ENCODE measurements at places on chromosomes 11 and 22. TPM values are rescaled to one million over a fixed set of nuclear protein-coding genes. Genes with fewer than 3 reads are reported as not detected.

GRCh38 chr11:110076371-110076965 lies 16.7 kb upstream of the ZC3H12C start:
- H3K36me3 ChIP-seq = no peaks in the 10 kb centered on the region
- peaks cover 3% of the 10 kb centered on the region for H3K27me3 ChIP-seq
- DNase-seq = no peak
- no peak overlapping the region for H3K4me3 ChIP-seq
- H3K27ac ChIP-seq = peak overlapping the region; percentile 3

- no peak for DNase-seq
- H3K27ac ChIP-seq = no peak overlapping the region
- H3K4me1 ChIP-seq = no peaks in the 10 kb centered on the region
- H3K36me3 ChIP-seq = no peaks in the 10 kb centered on the region
Measured at GRCh38 chr11:19660076-19660475, 52.6 kb upstream of the NAV2 start.

DNA sequence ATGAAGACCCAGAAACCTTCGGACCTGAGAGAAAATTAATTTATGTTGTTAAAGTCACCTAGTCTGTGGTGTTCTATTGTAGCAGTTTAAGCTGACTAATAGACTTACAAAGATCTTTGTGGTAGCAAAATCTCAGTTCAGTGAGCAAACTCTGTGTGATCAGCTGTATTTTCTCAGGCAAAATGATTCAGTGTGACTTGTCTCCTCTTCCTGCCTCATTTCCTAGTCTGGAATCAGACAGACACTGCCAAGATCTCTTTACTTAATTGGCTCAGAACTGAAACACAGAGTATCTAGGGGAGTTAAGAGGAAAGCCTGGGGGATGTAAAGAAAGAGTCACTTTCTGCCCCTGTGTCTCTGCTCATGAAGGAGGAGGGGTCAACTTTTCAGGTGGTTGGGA lies 564.7 kb downstream of the KCNA4 start:
- H3K4me1 ChIP-seq = no peaks in the 10 kb centered on the region
- H3K36me3 ChIP-seq = no peaks in the 10 kb centered on the region
- H3K4me3 ChIP-seq = no peak overlapping the region
- no peak for DNase-seq
- no peak overlapping the region for H3K27ac ChIP-seq
- no peaks in the 10 kb centered on the region for H3K27me3 ChIP-seq

GRCh38 chr11:75924966-75925784 lies 110.2 kb downstream of the UVRAG start:
- H3K27me3 ChIP-seq = no peaks in the 10 kb centered on the region
- H3K27ac ChIP-seq = no peak overlapping the region
- no peaks in the 10 kb centered on the region for H3K4me1 ChIP-seq
- no peak overlapping the region for H3K4me3 ChIP-seq
- no peak for DNase-seq

DNA sequence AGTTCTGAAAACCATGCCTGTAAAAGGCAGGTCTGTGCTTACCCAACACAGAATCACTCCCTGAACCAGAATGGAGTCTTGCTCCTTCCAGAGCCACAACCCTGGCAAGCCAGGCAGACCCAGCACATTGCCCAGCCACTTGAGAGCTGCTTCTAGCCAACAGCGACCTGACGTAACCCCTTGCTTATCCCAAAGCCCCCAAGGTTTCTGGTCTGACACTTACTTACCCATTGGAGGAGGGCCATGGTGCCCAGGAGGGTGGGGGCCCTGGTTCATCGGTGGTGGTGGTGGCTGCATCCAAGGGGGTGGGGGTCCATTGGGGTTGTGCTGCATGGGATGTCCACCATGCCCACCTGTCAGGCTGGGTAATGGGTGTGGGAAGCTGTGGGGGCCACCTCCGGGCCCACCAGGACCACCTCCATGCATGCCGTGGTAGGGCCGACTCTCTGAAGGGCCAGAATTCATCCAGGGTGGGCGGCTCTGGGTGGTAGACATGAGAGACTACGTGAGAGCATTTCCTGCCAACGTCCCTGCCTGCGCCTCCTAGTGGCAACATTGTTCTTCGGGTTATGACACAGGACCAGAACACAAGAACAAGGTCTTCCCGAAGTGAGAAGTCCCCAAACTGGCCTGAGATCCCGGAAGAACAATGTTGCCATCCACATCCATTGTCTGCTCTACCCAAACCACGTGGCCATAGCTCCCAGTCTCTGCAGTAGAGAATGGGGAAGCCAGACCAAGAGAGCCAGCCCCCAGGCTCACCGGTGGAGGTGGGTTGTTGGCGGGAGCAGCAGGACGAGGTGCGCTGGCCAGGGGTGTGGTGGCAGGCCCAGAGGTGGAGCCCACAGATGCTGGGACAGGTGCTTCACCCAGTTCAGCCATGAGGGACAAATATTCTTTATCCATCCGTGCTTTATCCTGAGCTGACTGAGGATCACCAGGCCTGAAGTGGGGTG lies 7.8 kb upstream of the PYGM start:
- peaks cover 38% of the 10 kb centered on the region for H3K4me1 ChIP-seq
- peak; percentile 56 for DNase-seq
- peak overlapping the region; percentile 10 for H3K27ac ChIP-seq
- H3K36me3 ChIP-seq = peaks cover 59% of the 10 kb centered on the region

- no peak for DNase-seq
- H3K27ac ChIP-seq = no peak overlapping the region
- no peaks in the 10 kb centered on the region for H3K36me3 ChIP-seq
- no peak overlapping the region for H3K4me3 ChIP-seq
Measured at GRCh38 chr11:11171854-11172253, 181.2 kb downstream of the CSNK2A3 start.

GRCh38 chr11:123899792-123900191 lies 2.2 kb upstream of the OR8D4 start:
- no peak for DNase-seq
- H3K27ac ChIP-seq = no peak overlapping the region
- H3K36me3 ChIP-seq = no peaks in the 10 kb centered on the region
- no peak overlapping the region for H3K4me3 ChIP-seq

GRCh38 chr22:29268511-29269229 lies 602 bp downstream of the EWSR1 start:
- H3K4me3 ChIP-seq = peak overlapping the region; percentile 86
- H3K4me1 ChIP-seq = peaks cover 47% of the 10 kb centered on the region
- H3K36me3 ChIP-seq = peaks cover 24% of the 10 kb centered on the region
- peak; percentile 53 for DNase-seq

GRCh38 chr11:35846874-35847273 lies 97.0 kb upstream of the LDLRAD3 start:
- no peak overlapping the region for H3K27ac ChIP-seq
- no peaks in the 10 kb centered on the region for H3K36me3 ChIP-seq
- H3K27me3 ChIP-seq = peaks cover 2% of the 10 kb centered on the region
- no peaks in the 10 kb centered on the region for H3K4me1 ChIP-seq

GRCh38 chr22:42280140-42280539 lies 9.7 kb upstream of the TCF20 start:
- no peak overlapping the region for H3K27ac ChIP-seq
- H3K36me3 ChIP-seq = peaks cover 5% of the 10 kb centered on the region
- peaks cover 46% of the 10 kb centered on the region for H3K27me3 ChIP-seq
- DNase-seq = no peak
- H3K4me1 ChIP-seq = peaks cover 4% of the 10 kb centered on the region
- no peak overlapping the region for H3K4me3 ChIP-seq

DNA sequence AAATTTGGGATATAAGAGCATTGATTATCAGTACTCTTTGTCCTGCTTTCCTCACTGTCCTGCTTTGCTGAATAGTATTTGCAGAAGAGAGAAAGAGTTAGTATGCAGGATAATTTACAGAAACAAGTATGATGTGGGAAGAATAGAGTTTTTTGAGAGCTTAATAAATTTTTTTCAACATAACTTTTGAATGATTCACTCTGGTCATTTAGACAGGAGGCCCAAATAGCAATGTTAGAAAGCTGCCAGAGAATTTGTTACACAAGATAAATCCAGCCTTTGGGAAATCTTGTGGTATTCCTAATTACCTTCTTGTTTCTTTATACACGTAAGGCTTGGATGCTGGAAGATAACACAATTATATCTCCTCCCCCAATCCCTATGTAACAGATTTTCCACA lies 484.6 kb downstream of the CNTN5 start:
- no peaks in the 10 kb centered on the region for H3K36me3 ChIP-seq
- H3K27ac ChIP-seq = no peak overlapping the region
- H3K4me1 ChIP-seq = no peaks in the 10 kb centered on the region
- DNase-seq = no peak
- H3K27me3 ChIP-seq = no peaks in the 10 kb centered on the region
- H3K4me3 ChIP-seq = no peak overlapping the region

GRCh38 chr11:126359431-126360048 lies 4.1 kb downstream of the ST3GAL4 start:
- H3K27ac ChIP-seq = no peak overlapping the region
- DNase-seq = no peak
- H3K36me3 ChIP-seq = no peaks in the 10 kb centered on the region
- H3K4me3 ChIP-seq = no peak overlapping the region
- peaks cover 4% of the 10 kb centered on the region for H3K27me3 ChIP-seq
- peaks cover 5% of the 10 kb centered on the region for H3K4me1 ChIP-seq

APOL1 gene
- total RNA-seq = not detected

SPDYC gene
- total RNA-seq = not detected

HOATZ gene
- not detected for total RNA-seq

ABCC8 gene
- 23.9 TPM for total RNA-seq

F2 gene
- 21.8 TPM for total RNA-seq
